NCI-H2081 treated with DMSO at 0.1 percent for 48 hours (cell line): ENCODE measurements at places on chromosomes 2 and 18.
A peak's percentile ranks its signal among the peaks of the same experiment; 100 is the strongest.

GRCh38 chr2:215621381-215621780 lies 185.5 kb upstream of the FN1 start:
- no peak for DNase-seq

DNA sequence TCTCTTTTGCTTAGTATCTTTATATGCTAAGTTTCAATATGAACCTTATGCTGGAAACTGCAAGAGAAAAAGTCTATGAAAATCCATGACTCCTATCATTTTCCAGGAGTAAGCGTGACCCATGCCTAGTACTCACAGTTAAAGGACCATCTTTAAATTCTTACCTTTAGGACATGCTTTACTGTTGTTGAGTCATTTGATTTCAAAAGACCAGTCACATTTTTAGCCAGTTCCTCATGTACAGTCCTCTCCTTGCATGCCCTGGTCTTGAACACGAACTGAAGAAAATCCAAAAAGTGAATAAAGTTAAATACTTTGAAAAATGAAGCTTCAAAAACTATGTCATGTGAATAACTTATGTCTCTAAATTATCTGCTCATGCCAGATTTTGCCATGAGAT lies 117.8 kb upstream of the CCDC195 start:
- no peak for DNase-seq

GRCh38 chr2:128502638-128503246 lies 184.1 kb upstream of the HS6ST1 start:
- no peak for DNase-seq

GRCh38 chr18:78496079-78496478 lies 483.5 kb upstream of the SALL3 start:
- no peak for DNase-seq

DNA sequence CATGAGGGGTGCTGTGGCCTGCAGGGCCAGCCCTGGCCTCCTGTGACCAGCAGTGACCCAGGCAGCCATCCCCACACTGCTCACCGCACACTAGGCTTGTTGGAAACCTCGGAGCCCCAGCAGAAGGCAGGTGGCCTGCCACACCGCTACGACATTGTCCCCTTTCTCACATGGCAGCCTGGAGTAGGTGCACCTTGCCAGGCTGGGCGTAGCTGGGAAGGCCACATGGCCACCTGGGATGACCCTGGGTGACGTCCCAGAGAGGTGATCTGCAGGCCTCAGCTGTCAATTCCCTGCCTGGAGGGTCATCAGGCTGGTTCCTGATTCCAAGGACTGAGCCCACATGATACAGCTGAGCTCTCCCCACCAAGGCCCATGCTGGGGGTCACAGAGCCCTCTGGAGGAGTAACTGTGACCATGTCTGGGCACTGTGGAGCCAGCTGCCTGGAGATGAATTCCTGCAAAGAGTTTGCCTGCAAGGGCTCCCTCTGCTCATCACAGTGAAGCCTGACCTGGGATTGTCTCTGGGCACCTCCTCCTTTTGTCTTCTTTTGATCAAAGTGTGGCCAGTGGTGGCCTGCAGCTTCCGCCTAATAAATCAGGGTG lies 119.6 kb upstream of the OTOS start:
- DNase-seq, result no peak

DNA sequence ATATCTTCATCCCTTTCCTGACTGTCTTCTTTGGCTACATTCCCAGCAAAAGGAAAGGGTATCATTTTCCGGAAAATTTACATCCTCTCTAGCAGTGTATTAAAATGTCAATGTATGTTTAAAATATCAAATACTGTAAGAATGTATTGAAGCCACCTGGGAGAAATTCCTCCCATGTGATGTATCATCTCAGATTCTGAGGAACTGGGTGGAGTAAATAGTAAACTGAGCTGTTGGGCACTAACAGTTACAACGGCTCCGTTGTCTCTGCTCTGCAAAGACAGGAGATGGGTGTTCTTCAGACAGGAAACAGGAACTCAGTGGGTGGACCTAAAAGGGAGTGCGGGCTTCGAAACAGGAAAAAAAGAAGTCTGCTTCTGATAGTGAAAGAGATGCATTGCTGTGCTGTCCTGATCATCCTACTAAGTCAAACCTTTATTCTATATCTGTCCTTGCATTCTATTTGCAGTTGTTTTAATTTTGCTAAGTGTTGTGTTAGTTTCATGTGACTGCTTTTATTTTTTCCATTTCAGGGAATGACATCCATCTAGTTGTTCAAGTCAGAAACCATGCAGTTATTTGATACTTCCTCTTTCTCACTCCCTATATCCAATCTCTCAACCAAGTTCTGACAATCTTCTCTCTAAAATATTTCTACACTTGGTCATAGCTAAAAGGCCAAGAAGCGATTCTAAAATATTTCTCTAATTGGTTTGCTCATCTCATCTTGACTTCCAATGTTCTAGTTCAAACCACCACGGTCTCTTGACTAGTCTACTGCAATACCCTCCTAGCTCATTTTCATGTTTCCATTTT lies 19.4 kb downstream of the DOK1 start:
- DNase-seq, result no peak

DNA sequence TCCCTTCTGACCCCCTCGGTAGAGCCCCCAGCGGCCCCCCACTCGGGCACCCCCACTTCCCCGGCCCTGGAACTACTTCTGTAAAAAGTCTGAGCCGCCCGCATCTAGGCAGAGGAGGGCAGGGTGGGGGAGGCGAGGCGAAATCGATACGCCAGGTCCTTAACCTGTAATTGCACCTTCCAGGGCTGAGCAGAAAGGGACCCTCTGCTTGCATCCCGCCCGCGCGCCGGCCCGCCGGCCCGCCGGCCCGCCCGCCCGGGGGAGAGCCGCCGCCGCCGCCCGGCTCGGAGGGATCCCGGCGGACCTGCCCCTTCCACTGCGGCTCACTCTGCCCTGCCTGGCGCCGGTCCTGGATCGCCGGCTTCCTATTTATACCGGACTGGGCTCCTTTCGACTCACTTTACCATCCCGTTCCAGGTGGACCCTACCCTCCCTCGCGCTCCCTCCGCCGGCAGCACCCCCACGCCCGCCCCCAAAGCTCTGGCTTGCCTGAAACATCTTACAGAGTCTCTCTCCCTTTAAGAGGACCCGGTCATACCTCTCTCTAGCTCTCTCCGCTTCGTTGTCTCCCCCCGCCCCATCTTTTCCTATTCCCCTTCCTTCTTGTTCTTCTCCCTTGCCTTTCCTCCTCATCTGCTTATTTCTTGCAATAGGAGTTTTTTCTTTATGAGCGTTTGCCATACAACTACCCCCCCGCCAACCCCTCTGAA lies 797 bp downstream of the KLHL14 start:
- DNase-seq, result no peak

DNA sequence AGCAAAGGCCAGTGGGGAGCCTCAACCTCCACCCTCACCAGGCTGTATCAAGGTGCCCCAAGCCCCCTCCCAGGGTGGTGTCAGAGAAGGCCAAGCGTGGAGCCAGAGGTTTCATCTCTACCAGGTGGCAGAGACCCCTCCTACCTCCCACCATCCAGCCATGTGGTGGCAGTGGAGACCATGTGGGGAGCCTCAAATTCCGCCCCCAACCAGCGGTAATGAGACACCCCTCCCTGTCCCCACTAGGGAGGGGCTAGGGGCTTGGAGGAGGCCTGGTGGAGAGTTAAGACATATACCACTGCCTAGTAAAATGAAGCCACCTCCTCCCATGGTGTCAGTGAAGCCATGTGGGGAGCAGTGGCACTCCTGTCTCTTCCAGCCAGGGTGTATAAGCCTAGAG lies 24.4 kb upstream of the YPEL5 start:
- no peak for DNase-seq

- DNase-seq, result no peak
Measured at GRCh38 chr2:69456950-69457445, 19.8 kb upstream of the NFU1 start.

DNA sequence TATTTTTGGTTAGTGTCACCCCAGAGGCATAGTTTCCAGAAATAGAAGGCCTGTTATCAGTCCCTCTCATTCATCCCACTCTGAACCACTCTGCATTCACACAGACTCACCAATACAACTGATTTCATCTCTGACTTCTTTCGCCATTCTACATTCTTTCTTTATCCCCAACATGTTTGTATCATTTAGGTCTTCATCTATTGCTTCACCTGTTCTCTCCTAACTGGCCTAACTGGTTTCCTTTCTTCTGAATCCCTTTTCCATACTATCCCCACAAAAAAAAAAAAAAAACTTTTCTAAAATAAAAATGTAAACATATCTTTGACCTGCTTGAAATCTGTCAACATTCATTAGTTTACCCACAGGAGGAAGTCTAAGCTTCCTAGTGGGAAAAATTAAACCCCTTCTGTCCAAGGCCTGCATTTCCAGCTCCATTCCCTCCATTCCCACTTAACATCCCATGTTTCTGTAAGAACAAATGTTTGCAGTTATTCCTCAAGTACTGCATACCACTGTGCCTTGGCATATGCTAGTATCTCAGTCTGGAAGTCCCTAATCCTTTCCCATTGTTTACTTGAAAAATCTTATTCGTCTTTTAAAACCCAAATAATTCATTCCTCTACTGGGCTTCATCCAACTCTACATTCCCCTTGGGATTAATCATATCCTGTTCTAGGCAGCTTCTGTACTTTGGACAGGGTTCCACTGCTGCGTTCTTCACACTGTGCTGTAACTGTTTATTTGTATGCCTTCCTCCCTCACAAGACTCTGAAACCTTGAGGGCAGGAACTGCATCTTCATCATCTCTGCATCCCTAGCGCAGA lies 68.5 kb downstream of the FIGN start:
- DNase-seq, result no peak

DNA sequence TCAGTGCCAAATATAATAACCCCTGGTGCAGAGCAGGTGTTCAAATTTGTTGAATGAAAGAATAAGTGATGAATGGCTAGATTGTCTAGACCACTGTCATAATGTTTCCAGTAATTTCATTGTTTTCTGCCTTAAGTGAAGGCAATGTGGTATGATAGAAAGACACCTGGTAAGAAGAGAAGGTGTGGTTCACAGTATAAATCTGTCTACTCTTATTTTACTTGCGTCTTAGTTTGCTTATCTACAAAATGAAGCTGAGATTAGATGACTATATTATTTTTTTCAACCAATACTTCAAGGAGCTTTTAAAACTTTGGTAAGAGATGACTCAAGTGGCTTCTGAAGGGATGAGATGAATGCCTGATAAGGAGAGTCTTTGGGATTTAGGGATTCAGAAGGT lies 788.4 kb downstream of the EPHA4 start:
- peak; percentile 87 for DNase-seq

- DNase-seq, result no peak
Measured at GRCh38 chr2:26018184-26019055, 15.5 kb upstream of the RAB10 start.
